ENCODE measurements at places on chromosomes 11 and 22. TPM values are rescaled to one million over a fixed set of nuclear protein-coding genes. Genes with fewer than 3 reads are reported as not detected.

The DDX25 gene
- not detected for total RNA-seq

The KIAA1671 gene
- total RNA-seq: 22.4 TPM

The OR51B5 gene
- not detected for total RNA-seq

The NKAPD1 gene
- total RNA-seq: 22.5 TPM

The OR8D1 gene
- not detected for total RNA-seq

The TMEM126B gene
- total RNA-seq: 55.6 TPM

The OR5D18 gene
- total RNA-seq: not detected

The APOC3 gene
- not detected for total RNA-seq

The C11orf52 gene
- not detected for total RNA-seq

The PACSIN3 gene
- 2.9 TPM for total RNA-seq

The STK33 gene
- 0.66 TPM for total RNA-seq

The TMEM132A gene
- 0.59 TPM for total RNA-seq

The KREMEN1 gene
- total RNA-seq: not detected

The CCDC73 gene
- not detected for total RNA-seq

The SCGB1C1 gene
- total RNA-seq: not detected

The LRRC10B gene
- total RNA-seq: not detected

The MCAM gene
- 2.8 TPM for total RNA-seq

The GAL3ST3 gene
- total RNA-seq: not detected

The C11orf65 gene
- total RNA-seq: 0.29 TPM

The APOA1 gene
- total RNA-seq: 0.32 TPM

The TRIM49 gene
- total RNA-seq: not detected

The OR51I1 gene
- not detected for total RNA-seq

The OR6M1 gene
- not detected for total RNA-seq

The OR6A2 gene
- 0.12 TPM for total RNA-seq

The LMO2 gene
- total RNA-seq: not detected

The ART1 gene
- not detected for total RNA-seq

The STIP1 gene
- total RNA-seq: 253 TPM

The KRTAP5-1 gene
- not detected for total RNA-seq

The FBLN1 gene
- total RNA-seq: not detected

The OR4C6 gene
- not detected for total RNA-seq

The CCDC116 gene
- total RNA-seq: 0.81 TPM

The MS4A3 gene
- not detected for total RNA-seq

The MUC5AC gene
- total RNA-seq: not detected

The KRTAP5-8 gene
- total RNA-seq: not detected

The RGL4 gene
- 34.8 TPM for total RNA-seq

The DEUP1 gene
- total RNA-seq: not detected

Measured in T-helper 1 cell treated with Interleukin-12 subunit alpha and Interleukin-12 subunit beta and Interleukin-4 antibody, amounts not matched to agents 30 ng/mL and 1 ng/mL, for 36 hours (primary cell).